ENCODE measurements at places on chromosomes 1 and 21.

DNA sequence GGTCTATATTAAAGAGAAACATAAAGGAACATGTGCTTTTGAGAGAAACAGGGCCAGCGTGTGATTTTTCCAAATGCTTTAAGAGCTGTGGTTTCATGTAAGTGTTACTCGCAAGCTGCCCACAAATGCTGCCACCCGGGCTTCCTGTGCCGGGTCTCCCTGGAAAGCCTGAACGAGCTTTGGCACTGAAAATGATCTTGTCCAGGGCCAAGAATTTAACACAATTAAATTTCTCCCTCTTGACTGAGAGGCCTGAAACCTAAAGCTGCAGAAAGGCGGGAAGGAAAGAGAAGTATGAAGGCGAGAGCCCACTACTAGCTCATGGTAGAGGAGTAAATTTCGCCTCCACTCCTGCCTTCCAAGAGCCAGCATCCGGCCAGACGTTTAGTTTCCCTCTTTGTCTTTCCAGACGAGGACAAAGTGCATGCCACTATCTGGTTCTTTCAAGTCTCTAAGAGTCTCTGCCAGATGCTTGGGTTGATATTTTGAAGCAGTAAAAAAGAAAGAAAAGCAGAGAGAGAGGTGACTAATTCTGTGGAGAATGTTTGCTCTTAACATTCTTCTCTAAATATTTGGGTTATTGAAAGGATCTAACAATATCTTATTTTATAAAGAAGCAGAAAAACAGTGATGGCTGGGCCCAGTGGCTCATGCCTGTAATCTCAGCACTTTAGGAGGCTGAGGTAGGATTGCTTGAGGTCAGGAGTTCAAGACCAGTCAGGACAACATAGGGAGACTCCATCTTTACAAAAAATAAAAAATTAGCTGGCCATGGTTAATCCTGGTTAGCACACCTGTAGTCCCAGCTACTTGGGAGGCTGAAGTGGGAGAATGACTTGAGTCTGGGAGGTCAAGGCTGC is 100.0 kb upstream of the HNRNPU start:
- no peak for DNase-seq

GRCh38 chr21:19256934-19257660 is 853.5 kb upstream of the TMPRSS15 start:
- no peak for DNase-seq

DNA sequence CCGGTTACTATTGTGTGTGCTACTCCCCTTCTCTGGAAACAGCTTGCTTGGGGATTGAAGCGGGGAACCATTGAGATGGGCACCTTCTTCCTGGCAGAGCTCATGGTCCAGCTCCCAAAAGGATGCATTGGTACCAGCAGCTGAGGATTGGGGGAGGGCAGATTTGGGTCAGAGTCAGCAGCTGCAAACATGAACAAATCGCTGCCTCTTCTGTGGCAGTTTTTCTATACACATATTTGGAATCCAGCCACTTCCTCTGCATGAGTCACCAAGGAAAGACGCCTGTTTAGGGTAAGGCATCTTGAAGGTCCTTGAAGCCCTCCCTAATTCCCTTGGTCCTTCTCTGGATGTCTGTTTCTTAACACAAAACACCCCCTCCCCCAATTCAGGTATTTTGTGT is 104.7 kb downstream of the DAB1 start:
- no peak for DNase-seq

GRCh38 chr21:24823247-24823646 is 784.0 kb downstream of the MRPL39 start:
- no peak for DNase-seq

- no peak for DNase-seq
Measured at GRCh38 chr1:30068787-30069472, 654.5 kb downstream of the MATN1 start.

GRCh38 chr1:216824511-216824910 is 101.3 kb upstream of the ESRRG start:
- no peak for DNase-seq

DNA sequence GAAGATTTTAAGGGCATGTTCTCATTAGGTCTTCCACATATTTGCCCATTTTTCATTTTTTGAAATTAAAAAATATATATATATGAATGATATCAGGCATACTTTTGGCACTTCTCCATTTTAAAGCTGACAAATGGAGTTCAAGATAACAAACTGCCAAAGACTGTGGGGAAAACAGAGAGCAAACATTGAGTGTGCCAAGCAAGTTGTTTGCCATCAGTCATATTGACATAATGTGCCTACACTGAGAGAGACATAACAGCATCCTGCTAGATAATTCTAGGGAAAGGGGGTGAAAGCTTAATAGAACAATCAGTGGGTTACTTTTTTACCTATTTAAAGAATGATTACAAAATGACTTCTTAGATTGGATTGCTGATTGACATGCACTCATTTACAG is 529.4 kb upstream of the CXADR start:
- DNase-seq = no peak

GRCh38 chr1:69794831-69795230 is 227.1 kb downstream of the LRRC7 start:
- DNase-seq = no peak
